ENCODE measurements at places on chromosomes 16 and 17.

DNA sequence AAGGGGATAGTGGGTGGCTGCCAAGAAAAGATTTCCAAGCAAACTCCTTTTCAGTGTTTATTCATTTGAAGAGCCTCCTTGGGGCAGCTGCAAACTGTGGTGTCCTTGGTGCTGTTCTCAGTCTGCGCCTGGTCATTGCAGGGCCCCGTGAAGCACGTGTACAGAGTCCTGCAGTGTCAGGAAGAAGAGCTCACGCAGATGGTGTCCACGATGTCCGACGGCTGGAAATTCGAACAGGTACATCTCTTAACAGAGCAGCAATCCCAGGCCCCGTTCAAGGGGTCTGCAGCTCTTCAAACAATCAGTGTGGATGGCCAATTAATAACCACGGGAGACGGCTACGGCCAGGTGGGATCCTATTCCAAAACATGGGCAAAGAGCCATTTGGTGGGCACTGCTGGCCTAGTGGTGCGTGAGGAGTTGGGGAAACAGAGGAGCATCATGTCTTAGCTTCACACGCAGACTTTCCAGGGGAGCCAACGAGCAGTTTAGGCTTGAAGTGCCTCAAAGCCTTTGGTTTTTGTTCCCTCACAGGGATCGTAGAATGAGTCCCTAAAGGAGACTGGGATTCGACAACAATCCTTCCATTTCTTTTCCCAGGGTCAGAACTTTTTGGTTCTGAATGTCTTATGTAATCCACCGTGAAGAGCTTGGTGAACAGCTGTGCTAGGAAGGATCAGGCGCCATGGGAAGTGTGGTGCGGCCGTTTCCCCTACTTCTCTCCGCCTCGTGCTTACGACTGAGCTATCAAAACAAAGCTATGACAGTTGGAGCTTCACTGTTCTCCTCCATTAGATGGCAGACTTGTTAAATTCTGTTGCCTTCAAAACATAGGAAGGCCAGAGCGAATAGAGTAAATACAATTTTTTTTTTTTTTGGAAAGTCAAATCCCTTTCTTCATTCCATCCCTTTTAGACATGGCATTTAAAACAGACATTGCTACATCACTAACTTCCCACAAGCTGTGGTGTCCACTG lies 12.6 kb downstream of the KCTD2 start:
- DNase-seq: no peak

GRCh38 chr17:62723842-62724241 lies 84.3 kb downstream of the MARCHF10 start:
- DNase-seq: no peak

GRCh38 chr17:57475796-57476195 lies 219.5 kb downstream of the MSI2 start:
- DNase-seq: no peak

DNA sequence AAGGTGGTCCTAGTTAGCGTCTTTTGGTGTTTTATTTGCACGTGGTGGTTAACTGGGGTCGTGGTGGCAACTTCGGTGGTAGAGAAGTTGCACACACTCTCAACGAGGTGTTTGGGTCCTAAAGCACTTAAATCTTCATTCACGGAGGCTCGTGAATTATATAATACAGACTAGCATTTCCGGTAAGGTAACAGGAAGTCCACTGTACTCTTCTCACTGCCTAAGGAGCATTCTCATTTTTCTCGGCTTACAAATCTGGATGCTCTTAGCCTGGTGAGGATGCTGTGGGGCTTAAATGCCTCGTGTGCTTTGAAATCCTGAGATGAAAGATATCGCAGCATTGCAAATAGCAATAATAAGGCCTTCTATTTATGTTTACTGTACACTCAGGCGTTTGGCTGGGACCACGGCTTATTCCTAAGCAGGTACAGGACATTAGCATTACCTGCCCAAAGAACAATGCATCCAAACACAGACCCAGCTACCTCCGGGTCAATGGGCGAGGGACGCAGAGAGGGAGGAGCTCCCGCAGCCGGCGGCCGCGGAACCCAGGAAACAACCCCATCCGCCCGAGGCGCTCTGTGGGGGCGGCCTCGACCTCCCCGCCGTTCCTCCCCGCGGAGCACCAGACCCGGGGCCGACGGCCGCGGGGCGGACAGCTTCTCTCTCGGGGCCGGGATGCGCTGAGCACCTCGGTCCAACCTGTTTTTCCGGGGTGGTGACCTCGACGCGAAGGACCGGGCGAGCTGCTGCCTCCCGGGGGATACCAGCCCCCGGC lies 856 bp downstream of the DNAJA2 start:
- peak; percentile 24 for DNase-seq

DNA sequence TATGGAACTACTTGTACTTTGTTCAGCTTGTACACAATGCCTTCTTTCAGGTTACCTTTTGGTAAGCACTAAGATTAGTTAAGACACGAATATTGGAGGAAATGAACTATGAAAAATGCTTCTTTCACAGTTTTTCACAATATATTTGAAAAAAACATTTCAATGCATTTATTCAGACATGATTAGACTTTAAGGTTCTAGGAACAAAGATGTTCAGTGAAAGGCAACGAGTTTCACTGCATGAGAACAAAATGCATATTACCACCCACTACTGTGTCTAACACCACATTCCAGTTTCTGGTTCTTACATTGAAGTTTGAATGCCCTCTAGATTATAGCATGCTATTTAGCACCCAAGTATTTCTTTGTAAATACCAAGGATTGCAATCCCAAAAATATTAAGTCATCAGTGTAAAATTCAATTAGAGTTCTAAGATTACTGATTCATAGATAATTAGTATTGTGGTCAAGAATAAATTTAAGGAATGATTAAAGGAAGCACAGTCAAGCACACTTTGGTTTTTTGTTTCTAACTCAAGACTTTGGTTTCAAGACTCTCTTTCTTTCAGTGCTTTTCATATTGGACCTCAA lies 261.7 kb downstream of the CEP112 start:
- DNase-seq: no peak

- DNase-seq: no peak
These were observed 45.5 kb upstream of the LRRC37A3 start for GRCh38 chr17:64964796-64965195.

- no peak for DNase-seq
These were observed 50.7 kb upstream of the TAC4 start for GRCh38 chr17:49898366-49899190.

DNA sequence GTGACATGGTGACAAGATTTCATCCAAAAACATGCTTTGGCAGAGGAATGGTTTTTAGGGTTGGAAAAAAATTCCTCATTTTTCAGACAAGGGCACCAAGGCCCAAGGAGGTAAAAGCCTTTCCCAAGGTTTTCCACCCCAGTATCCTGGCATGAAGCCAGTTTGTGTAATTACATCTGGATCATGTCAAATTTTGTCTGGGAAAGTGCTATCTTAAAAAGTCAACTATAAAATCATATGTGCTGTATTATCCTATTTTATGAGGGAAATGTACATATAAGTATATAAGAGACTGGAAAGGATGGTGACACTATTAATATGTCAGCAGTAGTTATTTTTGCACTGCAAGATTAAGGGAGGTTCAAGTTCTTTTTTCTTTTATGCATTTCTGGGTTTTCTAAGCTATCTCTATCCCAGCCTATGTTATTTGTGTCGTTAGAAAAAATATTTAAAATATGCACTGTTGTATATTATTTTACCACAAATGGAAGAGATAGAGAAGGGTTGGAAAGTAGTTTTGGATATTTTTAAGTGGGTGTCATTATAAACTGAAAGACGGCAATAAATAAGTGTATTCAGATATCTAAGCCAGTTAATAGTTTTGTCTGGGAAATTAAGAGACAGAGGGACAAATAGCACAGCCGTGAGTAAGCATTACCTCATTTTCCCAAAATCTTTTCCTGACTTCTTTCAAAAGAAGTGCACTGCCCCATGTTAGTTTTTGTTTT lies 13.5 kb upstream of the FBXO47 start:
- DNase-seq: no peak

DNA sequence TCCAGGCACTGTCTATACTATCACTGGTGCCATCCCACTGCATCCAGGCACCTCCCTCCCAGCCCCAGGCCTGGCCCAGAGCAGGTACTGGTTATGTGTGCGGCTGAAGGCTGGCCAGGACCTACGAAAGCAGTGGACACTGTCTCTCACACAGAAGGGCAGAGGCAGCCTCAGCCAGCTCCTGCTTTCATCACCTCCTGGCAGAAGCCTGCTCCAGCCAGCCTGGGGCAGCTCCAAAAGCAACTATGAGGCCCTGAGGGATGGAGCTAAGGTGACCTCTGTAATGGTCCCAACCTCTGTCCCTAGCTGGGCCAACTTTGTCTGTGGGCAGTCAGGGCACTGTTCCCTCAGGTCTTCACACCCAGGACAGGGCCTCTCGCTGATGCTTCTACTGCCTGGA lies 18.8 kb downstream of the HSD11B2 start:
- DNase-seq: no peak

GRCh38 chr16:9849697-9850245 lies 332.5 kb downstream of the GRIN2A start:
- DNase-seq: no peak

DNA sequence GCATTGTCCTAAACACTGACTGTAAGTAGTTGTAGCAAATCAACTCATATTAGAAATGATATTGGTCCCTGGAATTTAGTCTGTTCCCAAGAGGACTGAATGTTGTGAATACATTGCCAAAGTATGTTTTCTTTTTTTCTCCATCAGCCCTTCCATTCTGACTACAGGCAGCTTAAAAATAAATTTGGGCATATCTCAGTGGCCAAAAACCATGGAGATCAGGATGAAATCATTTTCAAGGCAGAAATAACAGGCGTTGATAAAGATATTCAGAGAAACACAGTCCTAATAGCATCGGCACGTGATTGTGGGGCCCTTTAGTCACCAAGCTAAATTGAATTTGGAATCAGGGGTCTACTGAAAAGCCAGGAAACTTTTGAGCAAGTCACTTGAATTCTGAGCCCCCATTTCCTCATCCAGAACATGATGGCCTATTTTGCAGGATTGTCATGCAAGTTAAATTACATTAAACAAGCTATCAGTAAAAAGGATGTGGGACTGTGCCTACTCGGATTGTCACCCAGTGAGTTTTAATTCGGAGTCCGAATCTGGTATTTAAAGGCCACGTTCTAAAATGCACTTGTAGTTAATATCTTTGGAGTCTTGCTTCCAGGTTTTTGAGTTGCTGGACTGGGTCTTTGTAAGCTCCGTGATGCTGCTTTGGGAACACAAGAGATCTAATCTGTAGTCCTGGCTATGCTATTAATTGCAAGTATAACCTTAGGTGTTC lies 17.1 kb downstream of the HLF start:
- DNase-seq: no peak

DNA sequence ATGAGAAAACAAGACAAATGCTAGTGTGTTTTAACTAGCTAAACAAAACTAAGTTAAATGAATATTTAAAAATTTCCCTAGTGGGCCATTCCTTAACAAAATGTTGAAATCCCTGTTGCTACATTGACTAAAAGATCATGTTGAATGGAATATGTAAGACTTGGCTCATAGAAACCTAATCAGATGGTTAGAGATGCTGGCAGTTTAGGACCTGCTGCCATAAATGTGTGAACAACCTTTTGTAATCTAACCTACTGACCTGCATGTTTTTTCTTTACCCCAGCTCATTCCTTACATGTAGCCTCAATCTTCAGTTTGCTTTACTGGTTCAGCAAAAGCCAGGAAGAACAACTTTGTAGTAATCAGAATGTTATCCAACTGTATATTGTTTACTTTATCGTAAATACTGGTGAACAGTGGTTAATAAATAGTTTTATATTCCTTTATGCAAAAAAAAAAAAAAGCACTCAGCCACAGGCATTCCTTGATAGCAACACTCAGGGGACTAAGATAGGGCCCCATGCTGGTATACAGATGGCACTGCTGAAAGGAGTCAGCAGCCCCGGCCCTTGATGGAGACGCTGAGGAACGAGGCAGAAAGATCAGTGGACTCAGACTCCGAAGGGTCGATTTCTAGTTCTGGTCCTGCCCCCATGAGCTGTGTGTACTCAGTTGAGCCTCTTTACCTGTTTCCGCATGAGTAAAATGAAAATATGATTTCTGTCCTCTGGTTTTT lies 78.2 kb downstream of the MARF1 start:
- no peak for DNase-seq
